Thymus (tissue), 14 donors: ENCODE measurements at places on chromosomes 7 and 10. TPM values are rescaled to one million over a fixed set of nuclear protein-coding genes. Genes with fewer than 3 reads are reported as not detected.
A peak's percentile ranks its signal among the peaks of the same experiment; 100 is the strongest.

GRCh38 chr10:132712743-132713142 lies 73.2 kb downstream of the NKX6-2 start:
- no peak for DNase-seq

- no peak for DNase-seq
Measured at GRCh38 chr7:7639421-7639820, 1.1 kb upstream of the UMAD1 start.

GRCh38 chr7:11648101-11648500 lies 183.9 kb downstream of the THSD7A start:
- no peak for DNase-seq

DNA sequence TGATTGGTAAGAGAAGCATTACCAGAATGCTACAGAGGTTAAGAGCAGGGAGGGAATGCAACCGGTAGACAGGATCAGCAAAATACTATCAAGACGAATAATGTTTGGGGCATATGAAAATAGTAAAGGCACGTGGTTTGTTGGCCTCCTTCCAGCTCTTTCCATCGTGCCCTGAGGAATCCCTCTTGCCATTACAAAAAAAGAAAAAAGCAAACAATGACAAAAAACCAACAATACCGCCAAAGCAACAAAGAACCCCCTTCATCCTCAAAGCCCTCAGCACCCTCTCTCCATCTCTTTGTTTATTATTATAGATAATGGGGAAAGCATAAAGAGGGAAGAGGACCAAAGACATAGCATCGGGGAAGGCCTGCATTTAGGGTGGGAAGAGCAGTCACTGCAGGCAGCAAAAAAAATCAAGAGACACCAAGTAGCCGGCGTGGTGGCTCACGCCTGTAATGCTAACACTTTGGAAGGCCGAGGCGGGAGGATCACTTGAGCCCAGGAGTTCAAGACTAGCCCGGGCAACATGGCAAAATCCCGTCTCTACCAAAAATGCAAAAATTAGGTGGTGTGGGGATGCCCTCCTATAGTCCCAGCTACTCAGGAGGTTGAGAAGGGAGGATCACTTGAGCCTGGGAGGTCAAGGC lies 78.0 kb downstream of the HIP1 start:
- DNase-seq: no peak

DNA sequence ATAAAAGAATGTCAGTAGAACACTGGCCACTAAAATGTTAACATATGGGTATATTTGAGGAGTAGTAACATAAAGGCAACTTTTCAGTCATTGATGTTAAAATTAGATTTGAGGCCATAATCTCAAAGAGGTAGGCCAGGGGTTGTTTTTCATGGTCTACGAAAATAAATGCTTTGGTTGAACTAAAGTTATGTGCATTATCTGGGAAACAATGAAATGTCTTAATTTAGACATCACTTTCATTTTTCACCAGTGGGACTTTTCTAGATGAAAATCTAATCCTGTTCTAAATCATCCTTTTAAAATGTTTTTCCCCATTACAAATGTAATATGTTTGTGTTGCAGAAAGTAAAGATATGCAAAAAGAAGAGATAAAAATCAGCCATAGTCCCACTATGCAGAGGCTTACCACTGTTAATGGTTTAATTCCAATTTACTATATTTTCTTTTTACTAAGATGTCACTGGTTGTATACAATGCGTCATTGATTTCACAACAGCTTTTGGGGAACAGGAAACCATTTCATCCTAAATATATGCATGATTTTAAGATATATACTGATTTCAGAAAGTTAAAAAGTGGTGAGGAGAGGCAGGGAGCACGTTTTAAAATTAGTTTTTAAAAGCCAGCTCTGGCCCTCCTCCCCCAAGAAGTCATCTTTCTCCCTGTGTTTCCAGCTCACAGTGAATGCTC lies 64.3 kb downstream of the ARID5B start:
- no peak for DNase-seq

- no peak for DNase-seq
Measured at GRCh38 chr7:39172137-39172536, 194.4 kb downstream of the POU6F2 start.

GRCh38 chr7:25857376-25858067 lies 294.5 kb upstream of the NFE2L3 start:
- no peak for DNase-seq

GRCh38 chr10:50224330-50224952 lies 26.9 kb downstream of the ASAH2 start:
- peak; percentile 42 for DNase-seq

Gene ZNF438
- total RNA-seq: 9.0 TPM

Gene PDIA4
- total RNA-seq: 93.1 TPM
